ENCODE measurements at places on chromosomes 3 and 15.

DNA sequence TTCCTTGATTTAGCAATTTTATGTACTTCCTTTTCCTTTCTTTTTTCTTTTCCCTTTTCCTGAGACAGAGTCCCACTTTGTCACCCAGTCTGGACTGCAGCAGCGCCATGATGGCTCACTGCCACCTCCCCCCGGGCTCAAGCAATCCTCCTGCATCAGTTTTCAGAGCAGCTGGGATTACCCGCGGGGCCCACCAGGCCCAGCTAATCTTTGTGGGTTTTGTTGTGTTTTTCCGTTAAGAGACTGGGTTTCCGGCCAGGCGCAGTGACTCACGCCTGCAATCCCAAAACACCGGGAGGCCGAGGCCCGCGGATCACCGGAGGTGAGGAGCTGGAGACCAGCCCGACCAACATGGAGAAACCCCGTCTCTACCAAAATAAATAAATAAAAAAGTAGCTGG is 17.7 kb downstream of the GOLGA8S start:
- no peak for DNase-seq

DNA sequence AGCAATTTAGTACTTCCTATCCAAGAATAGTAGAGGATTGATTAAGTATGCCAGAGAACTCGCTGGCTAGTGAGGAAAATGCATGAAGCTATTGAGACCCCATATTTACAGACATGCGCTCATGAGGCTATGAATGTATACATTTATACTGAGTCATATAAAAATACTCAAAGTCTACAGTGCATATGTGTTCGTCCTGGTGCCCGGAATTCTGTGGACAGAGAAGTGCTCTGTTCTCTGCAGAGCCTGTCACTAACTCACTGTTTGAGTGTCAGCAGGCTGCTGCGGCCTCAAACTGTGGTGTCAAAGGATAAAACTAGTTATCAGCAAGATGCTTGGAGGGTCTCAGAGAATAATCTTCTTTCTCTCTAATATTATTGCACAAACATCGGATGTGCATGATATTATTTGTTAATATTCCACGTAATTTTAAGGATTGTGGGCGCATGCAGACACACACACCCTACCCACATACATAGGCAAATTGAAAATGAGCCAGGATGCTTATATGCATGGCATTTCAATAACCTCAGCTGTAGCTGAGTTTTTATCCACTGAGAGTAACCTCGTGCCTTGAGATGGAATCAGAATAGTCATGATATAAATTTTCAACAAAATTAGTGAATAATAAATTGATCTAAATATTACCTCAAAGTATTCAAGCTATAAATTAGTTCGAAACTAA is 50.0 kb upstream of the TSC22D2 start:
- DNase-seq, result no peak

- no peak for DNase-seq
These were observed 363.6 kb downstream of the RORA start for GRCh38 chr15:60865507-60865906.

- no peak for DNase-seq
These were observed 153.8 kb downstream of the IGF1R start for GRCh38 chr15:98802187-98802586.

DNA sequence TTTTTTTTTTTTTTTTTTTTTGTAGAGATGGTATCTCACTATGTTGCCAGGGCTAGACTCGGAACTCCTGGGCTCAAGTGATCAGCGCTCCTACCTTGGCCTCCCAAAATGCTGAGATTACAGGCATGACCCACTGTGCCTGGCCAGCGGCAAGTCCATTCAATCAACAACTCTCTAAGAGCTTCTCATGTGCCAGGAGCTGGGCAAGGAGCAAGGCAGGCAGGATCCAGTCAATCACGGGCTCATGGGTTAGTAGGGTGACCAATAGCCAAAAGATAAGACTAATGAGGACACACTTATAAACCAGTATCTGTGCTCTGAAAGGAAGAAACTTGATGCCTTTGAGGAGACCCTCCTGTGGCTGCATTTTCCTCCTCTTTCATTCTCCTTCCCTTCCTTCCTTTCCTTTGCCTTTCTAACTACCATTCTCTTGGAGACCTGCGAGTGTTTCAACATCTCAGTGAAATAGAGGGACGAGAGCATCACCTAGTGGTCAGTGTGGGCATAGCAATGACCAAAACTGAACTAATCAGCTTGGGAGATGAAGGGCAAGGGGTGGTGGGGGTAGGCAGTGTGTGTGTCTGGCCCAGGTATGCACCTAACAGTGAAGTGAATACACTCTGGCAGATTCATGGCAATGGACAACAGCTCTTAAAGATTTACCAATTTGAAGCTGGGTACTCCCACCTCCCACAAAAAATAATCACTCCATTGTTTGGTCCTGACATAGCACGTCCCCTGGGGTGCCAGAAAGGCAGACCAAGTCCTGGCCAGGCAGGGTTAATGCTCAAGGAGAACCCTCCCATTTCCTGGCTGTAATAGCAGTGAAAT is 6.3 kb downstream of the RPP25 start:
- DNase-seq, result no peak
